ENCODE measurements at places on chromosomes 1 and 21.

- peak; percentile 73 for DNase-seq
Measured at GRCh38 chr1:233172201-233172600, 123.3 kb downstream of the PCNX2 start.

DNA sequence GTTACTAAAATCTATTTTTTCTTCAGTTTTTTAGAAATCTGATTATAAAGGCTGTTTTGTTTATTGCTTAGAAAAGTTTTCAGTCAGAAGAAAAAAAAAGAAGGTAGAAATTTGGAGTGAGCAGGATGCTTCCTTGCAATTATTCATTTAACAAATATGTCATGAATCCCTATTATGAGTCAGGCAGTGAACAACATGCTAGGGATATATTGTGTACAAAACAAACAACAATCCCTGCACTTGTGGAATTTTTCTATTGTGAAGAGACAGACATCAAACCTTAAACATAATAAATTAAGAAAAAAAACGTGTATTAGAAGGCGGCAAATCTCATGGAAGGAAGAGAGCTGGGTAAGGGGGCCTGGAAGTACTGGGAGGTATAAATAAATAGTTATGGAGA lies 664.1 kb upstream of the CAMK1G start:
- no peak for DNase-seq

DNA sequence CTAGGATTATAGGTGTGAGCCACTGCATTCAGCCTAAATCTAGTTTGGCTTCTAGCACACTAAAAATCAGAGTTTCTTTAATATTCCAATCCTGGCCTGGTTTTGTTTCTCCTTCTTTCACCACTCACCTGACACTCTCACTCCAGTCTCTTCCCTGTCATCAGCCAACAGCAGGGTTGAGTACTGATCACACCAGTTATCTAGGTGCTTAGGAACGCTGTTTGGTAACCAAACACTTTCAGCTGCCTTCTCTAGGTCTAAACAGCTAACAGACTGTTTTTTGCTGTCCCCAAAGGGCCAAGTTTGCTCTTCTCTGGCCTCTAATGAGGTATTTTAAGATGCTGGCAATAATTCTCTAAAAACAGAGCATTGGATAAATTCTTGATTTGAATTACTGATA lies 17.7 kb upstream of the FRRS1 start:
- DNase-seq, result no peak

GRCh38 chr1:232454227-232454886 lies 175.6 kb downstream of the SIPA1L2 start:
- no peak for DNase-seq

- DNase-seq, result no peak
Measured at GRCh38 chr1:7656557-7657215, 114.4 kb upstream of the VAMP3 start.

- no peak for DNase-seq
Measured at GRCh38 chr1:184558691-184559090, 171.9 kb downstream of the C1orf21 start.

- no peak for DNase-seq
Measured at GRCh38 chr1:183033205-183033604, 10.0 kb downstream of the LAMC1 start.

- DNase-seq, result no peak
Measured at GRCh38 chr1:46254668-46255067, 7.1 kb downstream of the RAD54L start.

GRCh38 chr1:66696771-66697170 lies 55.5 kb upstream of the DYNLT5 start:
- no peak for DNase-seq

- no peak for DNase-seq
Measured at GRCh38 chr1:48228156-48228555, 5.6 kb downstream of the SLC5A9 start.

DNA sequence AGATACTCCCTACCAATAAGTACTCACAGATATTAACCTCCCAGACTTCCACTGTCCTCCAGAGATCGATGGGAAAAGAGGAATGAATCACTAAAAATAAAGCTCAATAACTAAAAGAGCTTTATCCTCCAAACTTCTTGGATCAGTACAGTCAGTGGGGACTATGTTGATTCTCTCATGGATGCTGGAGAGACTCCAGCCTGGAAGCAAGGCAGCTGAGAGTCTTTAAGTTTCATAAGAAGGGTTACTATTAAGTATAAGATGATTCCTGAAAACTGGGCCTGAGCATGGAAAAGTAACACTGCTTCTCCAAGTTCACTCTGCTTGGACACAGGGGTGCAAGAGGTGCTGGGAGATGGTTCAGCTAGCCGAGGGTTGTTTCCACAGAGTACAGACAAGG lies 6.2 kb upstream of the DDR2 start:
- DNase-seq, result no peak

DNA sequence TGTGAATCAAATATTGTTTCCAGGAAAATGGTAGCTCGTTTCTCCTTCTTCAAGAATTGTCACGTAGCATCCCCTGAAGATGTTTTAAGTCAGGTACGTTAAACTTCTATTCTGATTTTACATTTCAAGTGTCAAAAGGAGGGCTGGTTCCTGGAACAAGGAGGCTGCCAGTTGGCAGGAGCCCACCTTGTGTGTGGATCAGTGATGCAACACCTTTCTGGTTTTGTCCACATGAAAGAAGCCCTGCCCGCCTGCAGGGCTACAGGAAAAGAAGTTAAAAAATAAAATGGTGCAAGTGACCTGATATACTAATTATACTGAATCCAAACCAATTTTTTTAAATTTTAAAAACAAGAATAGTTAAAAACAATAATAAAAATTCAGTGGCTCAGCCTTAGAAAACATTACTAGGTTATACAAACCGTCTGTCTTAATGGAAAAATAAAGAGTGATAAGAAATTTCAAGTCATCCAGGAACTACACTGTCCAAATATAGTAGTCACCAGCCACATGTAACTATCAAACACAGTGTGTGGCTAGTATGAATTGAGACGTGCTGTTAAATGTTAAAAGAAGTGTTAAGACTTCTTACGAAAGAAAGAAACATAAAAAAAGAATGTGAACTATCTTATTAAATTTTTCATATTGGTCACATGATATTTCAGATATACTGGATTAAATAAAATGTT lies 123.1 kb downstream of the APP start:
- no peak for DNase-seq

DNA sequence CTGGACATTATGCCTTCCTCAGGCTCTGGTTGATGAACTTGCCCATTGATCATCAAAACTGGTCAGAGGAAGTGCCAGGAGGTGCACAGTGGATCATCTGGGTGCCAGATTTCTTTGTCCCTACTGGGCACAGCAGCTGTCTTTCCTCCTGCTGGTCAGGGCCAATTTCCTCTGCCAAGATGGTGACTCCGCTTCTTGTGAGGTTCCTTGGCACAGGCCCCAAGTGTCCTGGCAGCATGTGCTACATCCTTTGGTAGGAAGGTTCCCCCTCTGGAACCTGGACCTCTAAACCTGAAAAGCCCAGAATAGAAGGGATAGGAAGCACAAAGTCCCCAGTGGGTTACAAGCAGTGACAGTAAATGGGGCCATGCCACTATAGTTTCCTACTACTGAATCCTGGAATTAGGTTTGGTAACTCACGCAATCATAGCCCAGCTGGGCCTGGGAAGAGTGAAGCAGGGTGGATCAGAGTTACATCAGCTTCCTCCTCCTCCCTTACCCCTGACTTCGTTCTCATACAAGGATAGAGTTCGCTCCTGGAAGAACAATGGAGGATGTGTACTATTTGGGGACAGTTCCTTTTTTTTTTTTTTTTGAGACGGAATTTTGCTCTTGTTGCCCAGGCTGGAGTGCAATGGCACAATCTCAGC lies 147.1 kb downstream of the CNIH3 start:
- DNase-seq, result no peak

GRCh38 chr21:40717028-40717427 lies 129.9 kb downstream of the DSCAM start:
- no peak for DNase-seq

GRCh38 chr21:42680058-42680330 lies 26.6 kb downstream of the PDE9A start:
- no peak for DNase-seq

DNA sequence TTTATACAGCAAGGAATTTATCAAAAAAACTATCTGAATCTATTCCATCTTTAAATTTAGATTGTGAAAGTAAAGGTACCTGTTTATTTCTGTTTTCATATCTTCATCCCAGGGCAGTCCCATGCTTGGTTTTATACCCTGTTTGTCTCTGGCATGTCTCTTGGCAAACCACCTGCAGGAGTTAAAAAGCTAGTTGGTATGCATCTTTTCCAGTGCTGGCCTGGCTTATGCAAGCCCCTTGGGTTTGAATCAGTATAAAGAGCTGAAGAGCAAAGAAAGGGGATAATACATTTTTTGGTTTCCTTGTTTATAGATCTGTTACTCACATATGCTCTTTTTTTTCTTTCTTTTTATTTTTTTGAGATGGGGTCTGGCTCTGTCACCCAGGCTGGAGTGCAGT lies 37.8 kb downstream of the LRRC8C start:
- DNase-seq, result no peak

GRCh38 chr1:63784083-63784482 lies 10.3 kb downstream of the ROR1 start:
- DNase-seq, result no peak

DNA sequence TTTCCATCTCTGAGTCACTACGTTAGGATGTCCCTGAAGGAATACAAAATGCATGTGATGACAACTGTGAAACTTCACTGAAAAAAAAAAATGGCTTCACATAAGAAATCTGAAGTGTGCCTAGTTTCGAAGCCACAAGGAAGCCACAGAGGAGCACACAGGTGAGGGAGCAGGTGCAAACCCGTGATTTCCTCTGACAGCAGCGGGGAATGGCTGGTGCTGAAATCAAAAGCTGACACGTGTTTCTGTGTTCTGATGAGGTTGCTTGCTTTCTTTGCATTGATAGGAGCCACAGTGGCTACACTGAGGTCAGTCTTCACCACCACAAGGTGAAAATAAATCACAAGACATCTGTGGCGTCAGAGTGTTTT lies 105.7 kb upstream of the TLR5 start:
- no peak for DNase-seq

GRCh38 chr1:92968138-92969032 lies 7.1 kb upstream of the DIPK1A start:
- peak; percentile 32 for DNase-seq

GRCh38 chr1:44631333-44631646 lies 43.0 kb downstream of the TMEM53 start:
- no peak for DNase-seq

DNA sequence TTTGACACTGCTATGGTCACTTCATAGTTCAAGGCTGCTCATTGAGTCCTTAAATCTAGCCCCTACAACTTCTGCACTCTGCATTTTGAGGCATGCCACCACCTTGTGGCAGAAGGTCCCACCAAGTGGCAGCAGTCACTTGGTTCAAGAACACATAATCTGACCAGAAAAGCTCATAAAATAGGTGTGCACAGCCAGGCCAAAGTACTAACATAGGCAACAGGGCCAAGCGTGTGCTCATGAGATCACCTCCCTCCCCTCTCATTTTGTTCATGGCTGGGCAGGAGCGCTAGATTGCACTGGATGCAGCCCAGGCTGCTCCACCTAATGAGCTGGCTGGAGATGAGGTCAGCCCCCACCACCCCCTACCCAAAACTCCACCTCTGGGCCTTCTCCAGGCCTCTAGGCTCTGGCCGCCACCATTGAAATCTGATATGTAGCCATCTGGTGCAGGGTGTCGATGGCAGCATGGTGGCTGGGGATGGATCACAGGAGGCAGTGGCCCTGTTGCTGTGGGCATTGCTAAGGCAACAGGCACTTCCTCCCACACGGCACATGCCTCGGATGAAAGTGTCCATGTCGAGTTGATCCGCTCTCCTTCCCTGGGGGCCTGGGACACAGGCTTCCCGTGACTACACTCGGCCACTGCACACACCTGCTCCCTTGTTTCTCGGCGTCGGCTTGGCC lies 193.2 kb downstream of the TRABD2B start:
- no peak for DNase-seq

GRCh38 chr1:39105061-39105840 lies 79.1 kb downstream of the NDUFS5 start:
- peak; percentile 53 for DNase-seq

DNA sequence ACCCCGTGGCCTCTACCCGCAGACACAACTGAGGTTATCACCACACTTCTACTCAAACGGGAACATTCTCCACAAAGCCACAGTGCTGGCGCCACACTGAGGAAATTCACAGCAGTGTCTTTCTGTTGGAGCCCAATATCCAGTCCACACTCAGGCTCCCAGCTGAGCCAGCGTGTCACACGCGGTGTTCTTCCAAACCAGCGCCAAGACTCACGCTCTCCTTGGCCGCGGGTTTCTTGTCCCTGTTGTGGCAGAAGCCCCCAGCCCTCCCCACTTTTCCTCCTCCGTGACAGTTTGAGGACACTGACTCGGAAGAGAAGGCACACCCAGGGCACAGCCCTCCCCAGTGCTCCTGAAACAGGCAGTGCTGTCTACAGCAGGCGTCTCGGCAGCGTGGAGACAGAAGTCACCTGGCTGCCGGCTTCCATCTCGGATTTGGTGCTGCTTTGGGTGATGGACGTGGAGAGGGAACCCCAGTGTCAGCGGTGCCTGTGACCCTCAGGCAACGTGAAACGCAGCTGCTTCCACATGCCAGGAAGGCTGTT lies 35.4 kb upstream of the AGPAT3 start:
- DNase-seq, result peak; percentile 60

- no peak for DNase-seq
Measured at GRCh38 chr1:85396194-85396593, 68.8 kb downstream of the DDAH1 start.

DNA sequence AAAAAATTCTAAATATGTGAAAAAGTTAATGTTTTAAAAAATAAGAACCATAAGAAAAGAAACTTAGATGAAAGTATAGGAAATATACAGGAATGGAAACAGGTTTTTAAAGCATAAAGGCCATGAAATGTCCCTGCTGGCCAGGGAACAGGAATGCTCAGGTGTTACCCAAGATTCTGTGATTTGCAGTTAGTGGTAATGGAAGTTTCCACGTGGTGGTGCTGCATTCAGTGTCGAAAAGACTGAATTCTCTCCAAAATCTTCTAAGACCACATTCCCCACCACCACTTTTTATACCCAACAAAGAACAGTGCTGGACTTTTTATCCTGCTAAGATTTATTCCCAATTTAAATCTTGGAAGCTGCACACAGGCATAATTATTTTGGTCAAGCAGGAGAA lies 126.2 kb downstream of the PRRX1 start:
- no peak for DNase-seq

- no peak for DNase-seq
Measured at GRCh38 chr1:91334856-91335255, 69.8 kb downstream of the HFM1 start.

GRCh38 chr21:42703965-42704364 lies 50.5 kb downstream of the PDE9A start:
- no peak for DNase-seq

DNA sequence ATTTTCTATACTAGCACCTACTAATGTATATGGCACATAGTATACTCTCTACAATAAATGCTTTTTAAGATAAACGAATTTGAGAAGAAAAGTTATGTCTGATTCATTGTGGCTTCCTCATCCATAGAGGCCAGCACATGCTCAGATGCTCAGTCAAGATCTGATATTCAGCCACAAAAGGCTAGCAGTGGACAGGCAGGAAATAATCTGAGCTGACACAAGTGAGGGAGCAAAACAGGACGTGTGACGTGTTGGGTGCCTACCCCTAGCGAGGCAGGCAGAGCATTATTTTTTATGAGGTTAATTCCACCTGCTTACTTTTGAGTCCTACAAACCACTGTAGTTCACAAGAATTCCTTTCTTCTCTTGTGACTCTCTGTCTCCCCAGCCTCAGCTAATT lies 550.9 kb downstream of the SMYD3 start:
- no peak for DNase-seq

GRCh38 chr1:102853136-102853535 lies 255.2 kb downstream of the COL11A1 start:
- no peak for DNase-seq

All from NB4 (cell line).